Mammary epithelial cell (primary cell): ENCODE measurements at places on chromosomes 6 and 20. TPM values are rescaled to one million over a fixed set of nuclear protein-coding genes. Genes with fewer than 3 reads are reported as not detected.

Gene CYP39A1
- 5.2 TPM for total RNA-seq

Gene F13A1
- not detected in 2 replicates for total RNA-seq

Gene OR12D3
- total RNA-seq = not detected

Gene FYN
- total RNA-seq = 58.0 TPM

Gene RPP40
- total RNA-seq = 15.0 and 17.4 TPM in 2 replicates

Gene SLC17A1
- total RNA-seq = not detected

Gene TOX2
- 5.0 and 9.1 TPM in 2 replicates for total RNA-seq

Gene SYNDIG1
- total RNA-seq = 5.7 TPM

Gene BMP6
- 0.33 TPM for total RNA-seq

Gene TFEB
- 29.0 TPM for total RNA-seq

Gene GJA10
- not detected for total RNA-seq

Gene CAGE1
- total RNA-seq = 0.14 TPM in 1 of 2 replicates, not detected in the other

Gene HLA-DQA1
- not detected for total RNA-seq

Gene TMEM170B
- 0.83 TPM for total RNA-seq

Gene UBD
- total RNA-seq = not detected in 2 replicates

Gene SDCBP2
- 7.2 and 9.1 TPM in 2 replicates for total RNA-seq

Gene MLIP
- total RNA-seq = 0.33 TPM

Gene DEFB127
- not detected in 2 replicates for total RNA-seq

Gene SEL1L2
- total RNA-seq = not detected

Gene SLC29A1
- total RNA-seq = 15.7 and 45.7 TPM in 2 replicates

Gene SLC22A16
- total RNA-seq = not detected in 2 replicates

Gene PSMF1
- total RNA-seq = 198 and 273 TPM in 2 replicates

Gene ARMC2
- total RNA-seq = 1.5 TPM

Gene LHFPL5
- not detected for total RNA-seq

Gene SCRT2
- total RNA-seq = not detected

Gene ATP9A
- 9.5 and 13.8 TPM in 2 replicates for total RNA-seq

Gene APMAP
- 74.6 and 78.5 TPM in 2 replicates for total RNA-seq

Gene SPTLC3
- total RNA-seq = 12.5 TPM

Gene SLA2
- total RNA-seq = not detected in 2 replicates

Gene PPP1R3G
- 0.11 TPM in 1 of 2 replicates, not detected in the other for total RNA-seq

Gene CST5
- total RNA-seq = not detected

Gene SLC22A3
- 0.33 TPM for total RNA-seq

Gene EPHA7
- total RNA-seq = not detected
